ENCODE measurements at places on chromosomes 1 and 21.

DNA sequence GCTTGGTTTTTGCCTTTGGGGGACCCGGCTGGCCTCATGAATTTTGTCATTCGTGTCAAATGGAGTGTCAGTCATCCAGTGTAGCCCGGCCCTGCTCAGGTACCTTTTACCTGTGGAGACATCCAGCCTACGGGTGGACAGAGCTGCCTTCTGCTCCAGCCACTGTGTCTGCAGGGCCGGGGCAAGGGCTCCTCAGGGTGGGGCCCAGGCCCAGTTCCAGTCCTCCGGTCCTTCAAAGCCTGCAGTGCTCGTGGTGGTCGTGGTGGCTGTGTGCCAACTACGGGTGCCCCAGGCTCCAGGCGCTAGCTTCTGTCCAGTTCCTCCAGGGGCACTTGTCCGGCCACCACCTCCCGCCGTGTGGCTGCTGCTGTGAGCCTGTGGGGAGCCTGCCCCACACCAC is 54.8 kb downstream of the TRIM11 start:
- DNase-seq: no peak

- no peak for DNase-seq
Measured at GRCh38 chr1:22332795-22333499, 118.7 kb upstream of the ZBTB40 start.

GRCh38 chr1:233879841-233880240 is 24.6 kb upstream of the SLC35F3 start:
- DNase-seq: no peak

DNA sequence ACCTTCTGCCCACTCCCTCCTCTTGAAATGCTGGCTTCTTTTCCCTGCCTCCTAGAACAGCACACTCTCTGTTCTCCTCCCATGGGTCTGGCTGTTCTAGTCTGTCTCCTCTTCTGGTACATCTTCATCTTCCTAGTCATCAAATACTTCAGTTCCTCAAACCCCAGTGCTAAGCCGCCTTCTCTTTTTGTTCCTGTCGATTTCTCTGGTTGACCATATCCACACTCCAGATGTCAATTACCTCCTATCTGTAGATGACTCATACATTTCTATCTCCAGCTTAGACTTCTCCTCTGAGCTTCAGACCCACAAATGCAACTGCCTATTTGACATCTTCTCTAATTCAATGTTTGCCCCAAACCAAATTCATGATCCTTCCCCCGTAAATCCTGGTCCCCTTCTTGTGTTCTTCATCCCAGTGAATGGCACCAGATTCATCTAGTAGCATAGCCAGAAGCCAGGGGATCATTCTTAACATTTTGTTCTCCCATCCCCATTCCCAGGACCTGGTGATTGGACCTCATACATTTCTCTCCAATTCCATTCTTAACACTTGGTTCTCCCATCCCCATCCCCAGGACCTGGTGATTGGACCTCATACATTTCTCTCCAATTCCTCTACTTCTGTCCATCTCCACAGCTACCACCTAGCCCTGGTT is 35.9 kb downstream of the USP24 start:
- peak; percentile 17 for DNase-seq

DNA sequence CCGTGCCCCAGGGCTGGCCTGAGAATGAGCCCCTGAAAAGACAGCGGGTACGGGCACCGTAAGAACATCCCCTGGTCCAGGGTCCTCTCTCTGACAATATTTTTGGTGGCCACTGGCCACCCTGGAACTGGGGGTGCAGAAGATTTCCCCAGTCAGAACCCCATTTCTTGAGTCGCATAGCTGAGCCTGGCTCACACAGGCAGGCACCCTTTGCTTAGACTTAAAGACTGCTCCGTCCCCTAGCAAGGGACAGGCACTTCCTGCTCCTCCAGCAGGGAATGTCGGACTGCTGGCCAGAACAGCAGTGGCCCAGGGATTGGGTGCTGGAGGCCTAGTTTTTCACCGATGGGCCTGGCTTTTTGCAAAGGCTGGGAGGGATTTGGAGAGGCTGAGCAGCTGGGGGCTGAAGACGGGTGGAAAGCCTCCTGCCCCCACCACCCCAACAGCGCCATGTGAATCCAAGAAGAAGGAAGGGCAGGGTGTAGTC is 4.3 kb downstream of the OLIG2 start:
- no peak for DNase-seq

- peak; percentile 46 for DNase-seq
Measured at GRCh38 chr1:29120947-29121485, 2.7 kb downstream of the TMEM200B start.

DNA sequence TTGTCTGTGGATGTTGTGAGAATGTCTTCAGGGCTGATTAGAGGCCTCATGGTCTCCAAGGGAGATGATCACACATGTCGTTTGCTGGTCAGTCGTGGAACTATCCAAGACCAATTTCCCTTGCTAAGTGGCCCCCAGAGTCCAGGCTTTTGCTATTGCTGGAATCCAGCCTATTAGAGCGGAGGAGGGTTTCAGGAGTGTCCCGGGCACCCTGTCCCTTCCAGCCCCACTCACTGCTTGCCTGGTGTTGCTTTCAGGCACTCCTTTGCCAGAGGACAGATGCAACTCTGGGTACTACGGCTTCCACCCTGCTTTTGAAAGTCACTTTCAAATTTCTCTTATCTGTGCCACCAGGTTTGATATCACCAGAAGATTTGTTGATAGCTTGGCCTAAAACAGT is 149.1 kb downstream of the NOS1AP start:
- DNase-seq: no peak

GRCh38 chr1:186291271-186291670 is 83.8 kb downstream of the TPR start:
- DNase-seq: no peak

DNA sequence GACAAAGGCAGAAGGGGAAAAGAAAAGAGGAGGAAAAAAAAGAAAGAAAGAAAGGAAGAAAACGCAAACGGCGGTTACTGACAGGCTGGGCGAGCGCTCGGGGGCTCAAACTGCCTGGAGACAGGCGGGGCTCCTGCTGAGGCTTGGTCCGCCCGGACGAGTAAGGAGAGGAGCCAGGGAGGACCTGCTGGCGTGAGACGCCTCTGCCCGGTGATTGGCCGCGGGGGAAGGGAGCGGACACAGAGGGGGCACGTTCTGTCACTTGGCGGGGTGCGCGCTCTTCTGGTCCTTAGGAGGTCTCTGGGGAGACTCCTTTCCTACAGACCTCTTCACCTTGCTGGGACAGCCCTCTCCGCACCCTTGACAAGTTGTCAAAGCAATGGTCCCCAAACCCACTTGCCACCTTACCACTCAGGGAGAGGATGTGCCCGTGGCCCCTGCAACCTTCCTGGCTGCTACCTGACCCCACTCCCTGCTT is 791 bp upstream of the PIK3R3 start:
- no peak for DNase-seq

DNA sequence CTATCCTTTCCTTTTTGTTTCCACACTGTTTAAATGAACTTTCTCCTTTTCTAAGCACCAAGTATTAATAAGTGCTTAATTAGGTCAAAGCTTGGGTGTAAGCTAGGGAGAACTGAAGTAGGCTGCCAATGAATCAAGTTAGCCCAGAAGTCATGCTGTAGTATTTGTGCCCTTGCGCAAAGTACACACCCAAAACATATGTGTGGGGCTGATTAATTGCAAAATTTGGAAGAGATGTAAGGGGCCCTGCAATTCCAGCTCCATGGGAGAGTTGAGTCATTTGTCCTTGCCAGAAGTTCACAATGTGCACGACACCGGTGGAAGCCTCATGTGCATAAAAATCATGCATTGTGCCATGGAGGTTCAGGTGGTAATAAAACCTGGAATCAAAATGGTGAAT is 18.6 kb upstream of the NTNG1 start:
- no peak for DNase-seq

- DNase-seq: no peak
Measured at GRCh38 chr1:156439036-156439776, 61.4 kb downstream of the MEF2D start.

DNA sequence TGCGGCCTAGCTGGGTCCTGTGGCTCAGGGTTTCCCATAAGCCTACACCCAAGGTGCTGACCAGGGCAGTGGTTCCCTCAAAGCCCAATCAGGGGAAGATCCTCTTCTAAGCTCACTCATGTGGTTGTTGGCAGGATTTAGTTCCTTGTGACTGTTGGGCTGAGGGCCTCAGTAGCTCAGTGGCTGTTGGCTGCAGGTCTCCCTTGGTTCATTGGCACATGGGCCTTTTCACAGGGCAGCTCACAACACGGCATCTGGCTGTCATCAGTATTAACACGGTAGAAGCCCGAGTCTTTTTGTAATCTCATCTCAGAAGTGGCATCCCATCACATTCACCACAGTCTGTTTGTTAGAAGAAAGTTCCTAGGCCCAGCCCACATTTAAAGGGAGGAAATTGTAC is 188.2 kb upstream of the HMCN1 start:
- no peak for DNase-seq

DNA sequence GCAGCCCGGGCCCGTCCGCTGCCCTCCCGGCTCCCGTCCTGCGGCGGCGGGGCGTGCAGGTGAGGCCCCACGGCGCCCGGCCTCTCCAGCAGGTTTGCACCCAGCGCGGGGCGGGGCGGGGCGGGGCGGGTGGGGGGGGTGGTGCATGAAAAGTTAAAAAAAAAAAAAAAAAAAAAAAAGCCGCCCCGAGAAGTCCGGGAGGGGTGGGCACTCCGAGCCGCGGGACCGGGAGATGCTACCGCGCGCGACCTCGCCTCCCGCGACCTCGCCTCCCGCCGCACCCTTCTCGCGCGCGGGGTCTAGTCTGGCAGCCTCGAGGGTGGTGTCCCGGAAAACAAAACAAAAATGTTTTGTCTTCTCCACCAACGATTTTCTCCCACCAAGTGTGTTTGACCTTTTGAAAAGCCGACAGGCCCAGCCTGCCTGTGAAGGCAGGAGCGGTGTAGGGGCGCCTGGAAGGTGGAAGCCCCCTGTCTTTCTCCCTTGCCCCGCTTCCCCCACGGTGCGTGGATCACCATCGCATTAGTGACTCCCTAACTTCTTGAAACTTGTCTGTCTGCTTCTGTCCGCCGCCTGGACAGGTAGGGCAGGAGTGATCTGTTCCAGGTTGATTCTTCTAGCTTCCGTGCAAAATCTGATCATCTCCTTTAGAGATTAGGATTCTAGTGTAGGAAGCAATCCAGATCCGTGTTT is 569 bp downstream of the RCAN3 start:
- peak; percentile 3 for DNase-seq

- no peak for DNase-seq
Measured at GRCh38 chr1:78210175-78210574, 164.4 kb downstream of the GIPC2 start.

DNA sequence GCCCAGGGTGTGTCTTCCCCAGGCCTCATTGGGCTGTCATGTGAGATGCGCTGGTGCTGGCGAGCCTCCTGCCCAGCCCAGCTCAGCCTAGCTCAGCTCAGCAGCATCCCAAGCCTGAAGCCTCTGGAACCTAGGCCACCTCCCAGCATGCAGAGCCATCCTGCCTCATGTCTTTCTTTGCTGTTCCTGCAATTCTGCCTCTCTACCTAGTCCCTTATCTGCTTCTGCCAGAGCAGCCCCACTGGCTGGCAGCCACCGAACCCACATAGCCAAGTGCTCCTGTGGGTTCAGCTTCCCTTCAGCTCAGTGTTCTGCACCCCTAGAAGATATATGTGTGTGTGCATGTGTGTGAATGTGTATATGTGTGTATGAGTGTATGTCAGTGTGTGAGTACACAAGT is 291.5 kb upstream of the VAMP3 start:
- no peak for DNase-seq

GRCh38 chr1:72326494-72326893 is 44.2 kb upstream of the NEGR1 start:
- DNase-seq: no peak

- no peak for DNase-seq
Measured at GRCh38 chr1:100942304-100943046, 46.6 kb downstream of the SLC30A7 start.

DNA sequence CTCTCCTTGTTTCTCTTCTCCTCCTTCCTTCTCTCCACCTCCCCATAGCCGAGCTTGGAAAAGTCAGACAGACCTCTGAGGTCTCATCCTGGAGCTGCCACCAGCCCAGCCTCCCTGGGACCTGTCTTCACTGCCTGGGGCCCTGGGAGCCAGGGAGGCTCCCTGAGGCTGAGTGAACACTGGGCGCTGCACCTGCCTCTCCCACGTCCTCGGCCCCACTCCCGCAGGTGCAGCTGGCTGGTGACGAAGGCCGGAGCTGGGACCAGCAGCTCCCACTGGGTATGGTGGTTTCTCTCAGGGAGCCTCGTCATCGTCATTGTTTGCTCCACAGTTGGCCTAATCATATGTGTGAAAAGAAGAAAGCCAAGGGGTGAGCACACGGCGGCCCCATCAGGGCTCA is 5.3 kb downstream of the TNFRSF14 start:
- DNase-seq: no peak

DNA sequence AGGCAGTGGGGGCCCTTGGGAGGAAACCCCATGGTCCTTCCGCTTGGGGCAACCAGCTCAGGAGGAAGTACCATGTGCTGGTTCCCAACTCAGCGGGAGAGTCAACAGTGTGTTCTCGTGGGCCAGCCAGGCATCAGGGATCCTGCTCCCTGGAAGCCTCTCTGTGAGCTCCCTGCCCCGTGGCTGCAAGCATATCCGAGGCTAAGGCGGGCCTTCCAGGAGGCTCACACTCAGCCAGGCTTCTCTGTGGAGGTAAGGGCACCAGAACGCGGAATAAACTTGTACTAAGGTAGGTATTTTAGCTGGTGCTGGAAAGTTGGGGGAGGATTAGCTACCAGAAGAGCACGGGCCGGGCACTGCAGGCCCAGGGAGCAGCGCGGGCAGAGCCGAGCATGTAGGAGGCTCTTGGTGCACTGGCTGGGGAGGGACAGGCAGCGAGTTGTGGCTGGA is 74.7 kb upstream of the POU3F1 start:
- no peak for DNase-seq

GRCh38 chr1:12426030-12426429 is 192.0 kb downstream of the DHRS3 start:
- DNase-seq: no peak

DNA sequence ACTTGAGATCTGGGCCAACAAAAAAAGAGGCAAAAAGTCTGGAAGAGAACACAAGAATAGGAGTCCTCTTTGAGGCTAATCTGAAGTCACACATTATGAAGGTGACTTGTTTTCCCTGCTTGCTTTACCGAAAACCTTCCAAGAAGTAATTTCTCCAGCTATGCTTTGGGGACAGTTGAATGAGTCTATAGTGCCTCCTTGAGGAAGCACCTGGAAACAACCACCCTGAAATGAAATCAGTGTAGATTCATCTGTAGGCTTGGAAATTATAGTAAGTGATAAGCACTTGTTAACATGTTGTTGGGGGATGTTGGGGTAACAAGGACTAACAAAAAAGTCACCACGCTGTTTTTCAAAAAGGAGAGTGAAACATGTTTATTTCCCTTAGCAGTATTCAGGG is 23.4 kb upstream of the RPTN start:
- peak; percentile 49 for DNase-seq

- peak; percentile 93 for DNase-seq
Measured at GRCh38 chr1:181086926-181087325, 1.6 kb upstream of the IER5 start.

GRCh38 chr1:3939242-3940080 is 39.4 kb upstream of the C1orf174 start:
- no peak for DNase-seq

DNA sequence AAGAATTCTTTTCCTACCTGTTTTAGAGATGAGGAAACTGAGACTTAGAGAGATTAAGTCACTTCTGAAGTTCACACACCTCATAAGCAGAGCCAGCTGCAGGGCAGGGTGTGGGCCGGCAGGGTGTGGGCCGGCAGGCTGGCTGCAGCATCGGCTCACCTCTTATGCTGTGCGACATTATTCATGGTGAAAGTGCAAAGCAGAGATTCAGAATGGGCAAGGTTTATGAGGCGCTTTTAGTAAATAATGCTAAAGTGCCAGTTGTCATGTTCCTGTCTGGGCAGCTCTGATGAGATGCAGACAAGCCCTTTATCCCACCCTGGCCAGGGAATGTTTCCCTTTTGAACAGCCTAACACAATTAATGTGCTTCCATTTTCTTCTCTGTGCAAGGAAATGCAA is 14.6 kb downstream of the MAB21L3 start:
- no peak for DNase-seq
